Stimulated activated naive CD8-positive, alpha-beta T cell treated with anti-CD3 and anti-CD28 coated beads, Interleukin-15, amount 100 ng/mL, for 72 hours (primary cell): ENCODE measurements at places on chromosomes 7 and 10.

DNA sequence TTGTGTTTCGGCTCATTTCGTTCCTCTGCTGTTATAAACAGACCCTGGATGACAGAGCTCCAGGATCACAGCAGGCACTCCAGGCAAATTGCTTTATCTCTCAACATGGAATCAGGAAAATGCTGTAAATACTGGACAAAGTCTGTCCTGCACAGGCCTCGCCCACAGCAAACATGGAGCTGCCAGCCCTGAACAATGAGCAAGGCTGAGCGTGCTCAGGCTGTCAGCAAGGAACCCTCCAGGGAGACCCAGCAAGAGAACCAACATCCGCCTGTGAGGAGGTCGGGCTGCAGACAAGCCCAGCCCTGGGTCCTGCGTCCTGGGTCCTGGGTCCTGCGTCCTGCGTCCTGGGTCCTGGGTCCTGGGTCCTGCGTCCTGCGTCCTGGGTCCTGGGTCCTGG lies 180.8 kb downstream of the PTPRN2 start:
- DNase-seq = no peak

DNA sequence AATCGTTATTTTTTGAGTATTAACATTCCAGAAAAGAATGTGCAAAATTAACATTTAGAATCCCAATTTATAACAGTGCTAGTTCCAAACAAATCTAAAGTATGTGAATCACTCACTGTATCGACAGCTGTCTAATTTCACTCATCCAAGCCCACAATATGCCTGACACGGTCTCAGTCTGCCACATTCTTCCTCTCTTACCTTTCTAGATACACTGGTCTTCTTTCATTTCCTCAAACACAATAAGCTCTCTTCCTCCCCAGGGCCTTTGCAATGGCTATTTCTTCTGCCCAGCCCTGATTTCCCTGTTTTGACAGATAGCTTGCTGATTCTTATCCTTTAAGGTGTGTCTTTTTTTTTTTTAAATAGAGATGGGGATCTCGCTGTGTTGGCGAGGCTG lies 48.8 kb downstream of the UBE2H start:
- no peak for DNase-seq

GRCh38 chr7:54785261-54785660 lies 26.2 kb upstream of the SEC61G start:
- no peak for DNase-seq

DNA sequence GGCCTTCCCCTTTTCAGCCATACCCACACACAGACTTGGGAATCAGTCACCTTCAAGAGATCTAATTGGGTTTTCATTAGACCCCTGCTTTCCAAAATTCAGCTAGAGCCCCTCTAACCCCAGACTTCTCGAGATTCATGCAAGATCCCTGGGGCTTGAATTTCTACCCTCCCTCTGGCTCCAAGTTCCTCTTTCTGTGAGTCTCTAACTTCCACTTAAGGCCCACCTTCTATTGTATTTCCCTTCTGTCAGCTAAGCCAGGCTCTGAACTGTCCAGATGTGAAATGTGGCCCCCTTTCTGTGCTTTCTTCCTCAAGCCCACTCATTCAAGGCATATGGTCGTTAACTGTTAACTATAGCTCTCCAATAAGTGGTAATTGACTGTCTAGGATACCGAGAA lies 132.2 kb downstream of the ZNF365 start:
- DNase-seq = no peak

DNA sequence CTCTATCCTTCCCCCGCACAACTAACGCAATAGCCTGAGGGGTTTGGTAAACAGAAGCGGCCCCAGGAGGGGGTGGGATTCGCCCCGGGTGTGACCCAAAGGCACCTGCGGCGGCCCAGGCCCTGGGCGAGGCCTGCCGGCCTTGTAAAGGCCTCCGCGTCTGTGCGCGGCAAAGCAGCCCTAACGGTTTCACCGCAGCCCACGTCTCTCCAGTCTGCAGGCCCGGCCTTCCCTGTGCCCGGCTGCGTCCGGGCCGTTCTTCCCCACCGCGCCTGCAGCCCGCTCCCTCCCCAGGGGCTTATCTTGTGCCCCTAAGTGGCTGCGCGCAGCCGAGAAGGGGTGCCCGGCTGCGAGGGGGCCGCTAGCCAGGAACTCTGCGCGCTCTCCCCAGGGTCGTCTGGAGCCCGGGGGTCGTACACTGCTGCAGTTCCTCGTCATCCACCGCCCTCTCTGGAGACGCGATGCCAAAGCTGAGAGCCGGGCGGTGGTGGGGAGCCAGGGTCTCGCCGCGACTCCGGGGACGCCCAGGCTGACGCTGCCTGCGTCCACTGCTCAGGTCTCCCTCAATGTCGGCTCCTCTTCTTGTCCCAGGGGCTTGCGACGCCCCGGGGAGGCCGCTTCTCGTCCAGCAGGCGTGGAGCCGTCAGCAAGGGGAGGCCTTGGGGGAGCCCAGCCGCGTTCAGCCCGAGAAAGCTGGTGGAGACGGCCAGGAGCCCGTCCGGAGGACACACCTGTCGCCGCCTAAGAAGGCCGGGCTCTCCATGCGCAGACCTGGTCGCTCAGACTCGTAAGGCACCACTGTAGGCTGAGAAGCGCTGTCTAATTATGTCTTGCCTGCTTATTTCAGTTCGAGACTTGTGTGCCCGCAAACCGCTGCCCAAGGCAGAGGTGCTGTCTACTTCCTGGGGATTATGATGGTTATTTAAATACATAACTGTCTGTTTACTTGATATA lies 132.3 kb downstream of the SPAG6 start:
- no peak for DNase-seq

DNA sequence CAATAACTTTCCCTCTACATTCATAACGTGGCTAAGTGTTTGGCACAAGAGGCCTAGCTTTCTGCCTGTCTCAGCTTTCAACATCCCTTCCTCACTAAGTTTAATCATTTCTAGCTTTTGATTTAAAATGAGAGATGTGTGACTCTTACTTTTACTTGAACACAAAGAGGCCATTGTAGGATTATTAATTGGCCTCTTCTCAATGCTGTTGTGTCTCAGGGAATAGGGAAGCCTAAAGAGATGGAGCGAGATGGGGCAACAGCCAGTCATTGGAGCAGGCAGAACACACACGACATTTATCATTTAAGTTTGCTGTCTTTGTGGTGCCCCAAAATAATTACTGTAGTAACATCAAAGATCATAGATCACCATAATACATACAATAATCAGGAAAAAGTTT lies 167.1 kb upstream of the TRIM24 start:
- no peak for DNase-seq

GRCh38 chr10:69948261-69948660 lies 104.4 kb upstream of the MACROH2A2 start:
- no peak for DNase-seq

GRCh38 chr10:86964061-86964846 lies 4.0 kb upstream of the ADIRF start:
- no peak for DNase-seq

GRCh38 chr10:50382576-50383023 lies 131.3 kb upstream of the ASAH2 start:
- DNase-seq = no peak

DNA sequence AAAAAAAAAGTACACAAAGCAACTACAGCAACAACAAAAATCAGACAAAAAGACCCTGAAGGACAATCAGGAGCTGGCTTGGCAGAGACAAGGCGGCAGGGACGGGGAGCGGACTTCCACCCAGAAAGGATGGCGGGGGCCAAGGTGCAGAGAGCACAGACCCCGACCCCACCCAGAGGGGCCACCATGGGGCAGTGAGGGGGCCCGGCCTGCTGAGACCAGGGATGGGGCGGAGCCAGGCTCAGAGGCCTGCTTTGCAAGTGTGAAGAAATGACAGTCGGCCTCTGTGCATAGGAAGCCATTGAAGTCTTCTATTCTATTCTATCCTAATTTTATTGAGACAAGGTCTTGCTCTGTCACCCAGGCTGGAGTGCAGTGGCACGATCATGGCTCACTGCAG lies 82.0 kb downstream of the ELFN1 start:
- DNase-seq = no peak

DNA sequence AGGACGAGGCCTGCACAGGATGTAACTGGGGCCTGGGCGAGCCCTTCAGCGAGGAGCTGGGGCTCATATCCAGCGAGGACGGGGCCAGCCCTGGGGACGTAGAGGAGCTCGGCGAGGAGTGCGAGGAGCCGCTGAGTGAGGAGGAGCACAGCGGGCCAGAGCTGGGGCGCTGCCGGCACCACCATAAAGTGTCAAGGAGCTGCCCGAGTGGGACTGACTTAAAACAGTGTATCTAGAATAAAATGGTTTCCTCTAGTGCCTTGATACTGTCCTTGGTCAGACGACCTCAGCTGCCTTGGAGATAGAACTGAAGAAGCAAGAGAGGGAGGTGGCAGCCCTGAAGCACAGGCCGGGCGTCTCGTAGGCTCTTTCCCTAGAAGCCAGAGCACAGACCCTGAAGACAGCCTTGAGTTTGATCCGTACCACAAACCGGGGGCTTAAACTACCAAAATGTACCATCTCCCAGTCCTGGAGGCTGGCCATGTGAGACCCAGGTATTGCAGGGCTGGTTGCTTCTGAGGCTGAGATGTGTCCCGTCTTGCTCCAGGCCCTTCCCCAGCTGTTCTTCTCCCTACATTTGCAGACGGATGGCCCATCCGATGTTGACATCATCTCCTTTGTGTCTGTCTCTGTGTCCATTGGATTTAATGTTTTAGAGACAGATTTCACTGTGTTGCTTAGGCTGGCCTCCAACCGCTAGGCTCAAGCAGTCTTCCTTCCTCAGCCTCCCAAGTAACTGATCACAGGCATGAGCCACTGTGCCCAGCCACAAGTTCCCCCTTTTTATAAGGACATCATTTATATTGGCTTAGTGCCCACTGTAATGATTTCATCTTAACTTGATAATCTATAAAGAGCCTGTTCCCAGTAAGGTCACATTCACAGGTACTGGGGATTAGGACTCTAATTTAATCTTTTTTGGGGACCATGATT lies 35.8 kb downstream of the DNAJB6 start:
- no peak for DNase-seq

DNA sequence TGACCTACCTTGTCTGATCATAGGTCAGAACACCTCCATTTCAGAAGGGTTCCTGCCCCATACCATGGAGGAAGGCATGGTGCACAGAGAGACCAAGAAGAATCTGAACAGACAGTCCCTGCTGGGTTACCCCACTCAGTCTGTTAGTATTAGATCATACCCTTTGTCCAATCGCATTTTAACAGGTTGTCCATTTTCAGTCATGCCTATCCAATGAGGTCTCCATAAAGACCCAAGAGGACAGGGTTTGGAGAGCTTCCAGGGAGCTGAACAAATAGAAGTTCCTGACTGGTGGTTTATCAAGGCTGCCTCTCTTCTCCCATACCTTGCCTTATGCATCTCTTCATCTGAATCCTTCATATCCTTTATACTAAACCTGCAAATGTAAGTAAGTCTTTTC lies 21.2 kb upstream of the SLC16A12 start:
- DNase-seq = no peak

- DNase-seq = no peak
These were observed 21.6 kb upstream of the GTPBP4 start for GRCh38 chr10:966466-967235.

DNA sequence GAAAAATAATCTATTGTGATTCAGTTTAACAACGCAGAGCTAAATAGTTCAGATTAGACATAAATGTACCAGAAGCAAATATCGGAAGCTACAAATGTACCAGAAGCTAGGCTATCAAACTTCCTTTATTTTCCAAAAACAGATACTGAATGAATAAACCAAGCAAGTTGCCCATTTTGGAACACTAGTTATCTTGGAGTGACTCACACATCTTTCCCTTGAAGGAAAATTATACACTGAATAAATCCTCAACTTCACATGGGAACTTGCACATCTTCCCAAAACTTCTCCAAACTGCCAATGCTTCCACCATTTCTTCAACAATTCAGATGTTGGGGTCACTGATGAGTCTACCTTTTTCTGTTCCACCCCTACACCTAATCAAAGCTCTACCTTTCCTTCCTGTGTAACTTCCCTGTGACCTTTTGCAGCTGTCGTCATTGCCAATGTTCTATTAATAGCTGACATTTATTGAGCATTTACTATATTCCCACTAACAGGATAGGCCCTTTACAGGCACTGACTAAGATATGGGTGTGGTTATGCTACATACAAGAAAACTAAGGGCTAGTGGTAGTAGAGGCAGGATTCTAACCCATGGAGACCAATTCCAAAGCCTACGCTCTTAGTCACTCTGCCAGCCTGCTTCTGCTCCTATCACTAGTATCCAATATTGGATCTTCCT lies 22.7 kb downstream of the RELN start:
- DNase-seq = no peak

DNA sequence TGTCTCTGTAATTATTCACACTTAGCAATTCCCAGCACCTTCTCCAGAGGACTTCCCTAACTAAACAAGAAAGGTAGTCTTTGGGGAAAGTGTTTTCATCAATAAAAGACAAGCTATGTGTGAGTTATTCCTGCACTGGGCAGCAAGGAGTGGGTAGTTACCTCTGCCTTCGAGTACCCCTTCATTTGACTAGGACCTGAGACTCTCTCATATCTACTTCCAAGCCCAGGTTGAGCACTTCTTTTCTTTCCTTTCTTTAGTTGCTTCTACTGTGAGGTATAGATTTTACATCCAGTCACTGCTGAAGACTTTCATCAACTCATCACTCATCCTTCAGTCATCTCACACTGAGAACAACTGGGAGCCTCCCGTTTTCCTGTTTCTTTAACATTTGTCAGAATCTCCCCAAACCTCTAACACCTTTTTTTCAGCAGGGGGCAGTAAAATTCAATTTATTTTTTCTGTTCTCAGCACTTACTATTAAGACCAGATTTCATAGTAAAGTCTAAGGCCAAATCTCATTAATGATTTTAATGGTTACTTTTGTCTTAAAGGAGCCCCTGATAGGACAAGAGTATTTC lies 80.1 kb upstream of the PRSS1 start:
- no peak for DNase-seq

GRCh38 chr10:71432101-71432905 lies 35.6 kb downstream of the CDH23 start:
- no peak for DNase-seq

- DNase-seq = no peak
These were observed 29.3 kb downstream of the BZW2 start for GRCh38 chr7:16675277-16675676.

DNA sequence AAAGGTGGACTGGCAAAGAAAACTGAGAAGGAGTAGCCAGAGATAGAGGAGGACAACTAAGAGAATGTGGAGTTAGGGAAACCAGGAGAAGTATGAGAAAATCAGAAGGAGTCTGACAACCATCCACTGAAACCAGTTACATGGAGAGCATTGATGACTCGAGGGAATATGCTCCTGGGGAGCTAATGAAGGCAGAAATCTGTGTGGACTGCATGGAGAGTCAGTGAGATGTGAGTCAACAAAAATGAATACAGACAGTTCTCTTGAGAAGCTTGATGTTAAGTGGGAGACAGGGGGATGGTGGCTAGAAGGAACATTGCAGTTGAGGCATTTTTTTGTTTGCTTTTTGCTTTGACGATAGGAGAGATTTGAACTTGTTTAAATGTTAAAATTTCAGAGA lies 34.3 kb upstream of the ZNF32 start:
- DNase-seq = no peak

DNA sequence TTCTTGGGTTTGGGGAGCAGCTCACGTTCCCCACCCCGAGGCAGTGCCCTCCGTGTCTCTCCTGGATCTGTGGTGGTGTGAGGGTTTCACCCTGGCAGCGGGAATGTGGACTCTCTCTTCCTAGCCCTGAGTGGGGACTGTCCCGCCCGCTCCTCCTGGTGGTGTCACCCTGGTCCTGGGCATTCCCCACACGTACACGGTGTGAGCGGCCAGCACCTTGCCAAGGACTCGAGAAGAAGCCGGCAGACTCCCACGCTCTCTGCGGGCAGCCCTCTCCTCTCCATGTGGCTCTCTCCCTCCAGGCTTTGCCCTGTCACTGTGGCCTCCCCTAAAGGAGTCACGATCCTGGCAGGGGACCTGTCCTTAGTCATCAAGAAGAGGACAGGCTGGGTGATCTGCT lies 24.0 kb downstream of the DPYSL4 start:
- DNase-seq = no peak

GRCh38 chr10:58672845-58673244 lies 160.2 kb downstream of the BICC1 start:
- DNase-seq = no peak
